ENCODE measurements at places on chromosomes 1 and 21.
A peak's percentile ranks its signal among the peaks of the same experiment; 100 is the strongest.

GRCh38 chr1:52238474-52238873 lies 96.6 kb downstream of the ZFYVE9 start:
- peak; percentile 78 for DNase-seq

- DNase-seq = no peak
Measured at GRCh38 chr1:113928187-113928930, 765 bp upstream of the HIPK1 start.

GRCh38 chr1:237199026-237199425 lies 157.0 kb downstream of the RYR2 start:
- no peak for DNase-seq

DNA sequence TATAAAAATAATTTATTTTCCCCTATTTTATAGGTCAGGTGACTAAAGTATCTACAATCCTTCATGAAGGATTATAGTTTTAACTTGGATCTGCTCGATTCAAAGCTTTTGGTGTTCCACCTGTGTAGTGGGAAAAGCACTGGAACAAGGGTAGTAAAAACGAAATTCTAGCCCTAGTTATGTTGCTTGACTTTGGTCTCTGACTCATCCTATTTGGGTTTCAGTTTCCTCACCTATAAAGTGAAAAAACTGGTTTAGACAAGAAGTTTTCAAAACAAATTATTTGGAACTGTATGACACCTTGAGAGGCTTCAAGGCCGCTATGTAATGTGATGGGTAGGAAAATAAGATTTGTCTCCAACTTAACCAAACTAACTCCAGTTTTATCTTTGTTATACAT lies 505.2 kb upstream of the ZRANB2 start:
- DNase-seq = no peak

DNA sequence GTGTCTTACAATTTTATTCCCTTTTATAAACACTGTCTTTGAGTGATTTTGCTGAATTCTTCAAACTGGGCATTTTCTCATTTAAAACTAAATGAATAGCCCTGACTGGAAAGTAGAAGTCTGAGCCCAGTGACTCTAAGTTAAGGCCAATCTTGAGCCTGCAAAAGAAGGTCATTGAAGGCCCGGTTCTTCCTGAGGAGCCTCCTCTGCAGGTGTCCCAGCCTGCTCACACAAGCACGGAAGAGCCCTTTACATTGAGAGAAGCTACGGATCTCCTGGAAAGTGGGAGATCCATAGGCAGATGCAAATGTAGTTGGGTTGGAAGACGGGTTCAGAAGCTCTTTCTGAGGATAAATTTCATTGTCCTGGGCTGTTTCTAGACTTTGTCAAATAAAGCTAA lies 3.9 kb downstream of the ZNF678 start:
- no peak for DNase-seq

- peak; percentile 93 for DNase-seq
Measured at GRCh38 chr1:51616903-51617708, at the start of gene OSBPL9. Gene OSBPL9 (plus strand): TSS chr1:51617092. CDS start chr1:51617111, 19 bp downstream.

- DNase-seq = no peak
Measured at GRCh38 chr1:234954613-234955012, 174.0 kb downstream of the TOMM20 start.

DNA sequence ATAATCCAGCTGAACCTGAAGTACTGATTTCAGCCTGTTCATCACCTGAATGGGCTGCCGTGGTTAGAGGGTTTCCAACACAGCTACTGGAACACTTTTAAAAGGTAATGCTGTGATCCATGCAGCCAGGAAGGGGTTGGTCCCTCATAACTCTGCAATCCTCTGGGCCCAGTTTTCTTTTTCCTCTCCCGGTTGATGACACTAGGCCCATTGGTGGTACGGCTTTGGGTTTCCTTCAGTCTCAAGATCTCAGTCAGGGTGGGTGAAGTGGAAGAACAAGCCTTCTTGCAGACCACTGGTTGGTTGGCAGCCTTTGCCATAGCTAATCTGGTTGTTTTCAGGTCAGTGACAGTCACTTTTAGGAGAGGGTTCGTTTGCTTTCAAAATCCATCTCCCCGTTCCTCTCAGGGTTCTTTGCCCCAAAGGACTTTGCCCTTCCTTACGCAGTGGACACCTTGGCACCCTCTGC lies 502 bp upstream of the SLC35A3 start:
- DNase-seq = no peak

DNA sequence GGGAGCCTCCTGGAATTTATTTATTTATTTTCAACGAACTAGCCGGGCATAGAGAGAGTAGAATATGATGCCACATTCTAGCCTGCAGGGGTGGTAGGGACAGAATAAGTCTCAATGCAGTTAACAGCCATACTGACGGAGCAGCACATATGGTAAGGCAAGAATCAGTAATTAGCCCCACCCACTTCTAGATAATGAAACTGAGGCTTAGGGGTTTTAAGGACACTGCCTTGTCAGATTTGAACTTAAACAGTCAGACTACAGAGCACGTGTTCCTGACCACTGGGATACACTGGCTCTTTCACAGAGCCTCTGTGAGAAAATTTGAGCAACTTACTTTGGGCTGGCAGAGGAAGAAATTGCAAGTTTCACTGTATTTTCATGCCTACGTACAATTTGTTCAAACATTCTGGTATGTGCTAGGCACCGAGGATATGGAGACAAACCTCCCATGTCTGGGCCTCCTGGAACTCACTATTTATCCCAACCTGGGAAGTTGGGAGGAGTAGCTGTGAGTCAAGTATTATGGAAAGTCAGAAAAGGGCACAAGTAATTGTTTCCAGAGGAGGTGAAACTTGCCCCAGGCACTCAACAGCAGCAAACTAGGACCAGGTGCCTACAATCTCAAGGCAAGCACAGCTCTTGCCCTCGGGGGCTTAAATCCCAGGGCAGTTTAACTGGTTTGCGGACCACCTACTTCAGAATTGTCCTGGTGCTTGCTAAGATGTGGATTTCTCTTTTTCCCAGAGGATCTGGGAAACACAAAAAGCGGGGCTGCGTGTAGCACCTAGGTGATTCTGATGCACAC lies 1.6 kb upstream of the CLIC4 start:
- DNase-seq = peak; percentile 70

DNA sequence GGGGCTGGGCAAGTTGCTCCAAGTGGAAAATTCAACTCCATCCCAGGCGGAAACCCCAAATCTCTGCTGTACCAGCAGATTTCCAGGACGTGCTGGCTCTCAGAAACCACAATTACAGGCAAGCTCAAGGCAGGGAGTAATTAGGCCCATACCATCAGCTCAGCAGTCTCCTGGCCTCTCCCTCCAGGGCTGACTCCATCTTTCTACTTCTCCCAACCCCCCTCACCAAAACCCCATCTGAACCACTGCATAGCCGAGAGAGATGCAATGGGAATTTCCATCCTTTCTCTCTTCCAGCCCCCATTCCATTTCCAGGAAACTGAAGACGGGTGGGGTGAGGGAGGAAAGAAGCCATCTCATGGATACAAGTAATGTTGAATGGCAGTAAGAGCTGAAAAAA lies 41.2 kb downstream of the ARHGEF11 start:
- DNase-seq = no peak

DNA sequence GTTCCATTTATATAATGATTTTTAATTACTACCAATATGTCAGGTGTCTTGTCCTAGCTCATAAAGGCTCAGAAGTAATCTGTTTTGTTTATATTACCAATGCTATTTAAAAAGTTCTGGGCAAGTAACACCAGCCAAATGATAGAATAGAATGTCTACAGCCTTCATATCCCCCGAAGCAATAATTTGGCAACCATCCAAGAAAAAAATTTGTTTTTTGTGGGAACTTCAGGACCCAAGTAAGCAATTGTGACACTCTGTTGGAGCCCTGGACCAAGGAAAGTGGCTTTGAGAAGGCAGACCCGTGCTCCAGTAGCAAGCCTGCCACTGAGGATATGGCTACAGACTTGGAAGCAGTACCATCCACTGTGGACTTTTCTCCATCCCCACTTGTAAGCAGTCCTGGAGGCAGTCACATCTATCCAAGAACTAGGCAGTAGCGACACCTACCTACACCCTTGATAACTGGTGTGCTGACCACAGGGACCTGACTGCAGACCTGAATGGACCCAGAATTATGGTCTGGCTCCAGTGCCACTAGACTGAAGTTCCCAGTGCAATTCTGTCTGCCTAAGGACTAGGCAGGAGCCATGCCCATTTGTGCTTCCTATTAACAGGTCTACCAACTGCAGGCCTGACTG lies 870.7 kb upstream of the ADGRL2 start:
- DNase-seq = peak; percentile 2

- DNase-seq = no peak
Measured at GRCh38 chr21:25953659-25954058, 216.9 kb downstream of the APP start.

- DNase-seq = no peak
Measured at GRCh38 chr1:25875856-25876692, 566 bp upstream of the PAQR7 start.

DNA sequence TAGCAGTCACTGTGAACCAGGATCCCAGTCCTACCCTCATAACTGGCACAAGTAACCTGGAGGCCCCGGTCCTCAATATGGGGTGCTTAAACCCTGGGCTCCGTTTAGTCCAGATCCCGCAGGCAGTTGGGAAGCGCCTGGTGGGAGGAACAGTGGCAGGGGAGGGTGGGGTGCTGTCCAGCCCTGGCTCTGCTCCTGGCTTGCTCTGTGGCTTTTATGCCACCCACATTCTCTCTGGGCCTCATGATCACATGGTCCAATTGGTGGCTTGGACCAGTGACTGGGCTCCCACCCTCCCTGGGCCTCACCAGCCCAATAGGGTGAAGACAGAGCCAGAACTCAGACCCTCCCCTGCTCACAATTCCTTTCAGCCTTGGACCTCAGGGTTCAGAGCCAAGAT lies 2.9 kb downstream of the CD164L2 start:
- no peak for DNase-seq

DNA sequence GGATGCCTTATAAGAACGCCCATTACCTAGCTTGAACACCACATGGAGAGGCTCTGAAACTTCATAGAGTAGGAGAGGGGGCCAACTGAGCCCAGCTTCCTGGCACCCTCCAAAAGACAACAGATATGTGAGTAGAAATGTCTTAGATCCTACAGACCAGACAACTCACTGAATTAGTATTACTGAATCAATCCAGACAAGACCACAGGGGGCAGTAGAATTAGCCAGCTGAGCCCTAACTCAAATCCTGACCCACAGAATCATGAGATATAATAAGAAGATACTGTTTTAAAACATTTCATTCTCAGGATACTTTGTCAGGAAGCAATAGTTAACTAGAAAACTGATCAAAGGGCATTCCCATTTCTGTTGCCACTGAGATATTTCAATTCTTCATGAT lies 45.8 kb upstream of the C1orf21 start:
- DNase-seq = no peak

DNA sequence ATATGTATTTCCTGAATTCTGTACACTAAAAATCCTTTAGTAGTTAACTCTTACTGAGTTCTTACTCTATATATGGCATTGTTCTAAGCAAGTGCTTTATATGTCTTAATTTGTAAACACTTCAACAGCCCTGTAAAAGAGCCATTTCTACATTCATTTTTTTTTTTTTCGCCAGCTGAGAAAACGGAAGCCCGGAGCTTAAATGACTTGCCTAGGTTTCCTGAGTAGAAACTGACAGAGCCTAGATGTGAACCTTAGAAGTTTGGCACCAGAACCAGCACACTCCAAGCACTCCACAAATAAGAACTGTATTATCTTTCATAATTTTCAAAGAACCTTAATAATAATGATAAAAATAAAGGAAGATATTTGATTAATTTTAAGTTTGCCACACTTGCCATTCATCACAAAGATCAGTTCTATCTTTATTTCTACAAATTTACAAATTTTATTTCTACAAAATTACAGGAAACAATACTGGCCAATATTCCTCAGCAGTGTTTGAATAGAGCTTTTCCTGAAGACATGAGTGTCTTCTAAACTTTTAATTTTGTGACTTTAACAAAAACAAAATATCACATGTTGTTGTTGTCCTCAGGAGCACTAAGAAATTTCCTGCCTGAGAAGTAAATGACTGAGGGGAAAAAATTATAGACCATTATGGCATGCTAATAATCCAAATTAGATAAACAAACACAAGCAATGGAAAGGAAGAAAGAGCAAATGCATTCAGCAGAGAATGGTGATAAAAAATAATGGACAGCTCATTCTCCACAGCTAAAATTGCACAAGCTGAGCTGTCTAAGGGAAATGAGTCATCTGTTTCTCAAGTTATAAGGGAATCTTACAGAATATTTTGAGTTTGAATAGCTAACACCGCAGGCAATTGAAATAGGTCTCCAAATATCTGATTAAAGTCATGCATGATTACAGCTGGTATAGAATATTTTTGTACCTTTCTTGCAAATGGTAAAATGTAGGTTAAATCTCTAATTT lies 71.2 kb downstream of the DPYD start:
- DNase-seq = peak; percentile 87

DNA sequence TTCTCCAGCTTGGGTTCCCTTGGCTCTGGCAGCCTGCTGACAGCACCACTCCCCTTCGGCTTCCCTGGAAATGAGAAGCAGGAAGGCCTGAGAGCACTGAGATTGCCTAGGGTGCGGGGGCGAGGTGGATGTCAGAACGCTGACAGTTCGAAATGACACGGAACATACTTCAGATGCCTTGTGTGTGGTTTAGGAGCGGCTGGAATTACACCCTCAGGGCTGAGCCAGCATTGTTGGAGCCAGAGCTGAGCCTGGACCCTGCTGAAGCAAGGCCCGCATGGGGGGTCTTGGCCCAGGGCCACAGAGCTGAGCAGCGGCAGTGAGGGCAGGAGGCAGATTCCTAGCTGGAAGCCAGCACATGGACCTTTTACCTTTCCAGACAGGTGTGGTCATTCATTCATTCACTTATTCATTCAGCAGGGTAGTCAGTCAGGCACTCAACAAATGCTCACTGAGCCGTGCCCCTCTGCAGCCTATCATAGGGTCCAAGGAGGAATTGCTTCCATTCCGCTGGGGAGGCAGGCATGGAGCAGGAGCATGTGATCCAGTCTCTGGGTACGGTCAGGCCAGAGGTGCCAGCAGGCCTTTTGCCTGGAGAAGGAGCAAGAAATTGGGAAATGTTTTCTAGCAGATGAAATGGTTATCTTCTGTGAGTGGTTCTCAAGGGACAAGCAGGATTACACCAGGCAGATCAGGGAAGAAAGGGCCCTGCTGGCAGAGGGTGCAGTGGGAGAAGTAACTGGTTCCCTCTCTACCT lies 6.6 kb upstream of the FOXE3 start:
- peak; percentile 97 for DNase-seq

DNA sequence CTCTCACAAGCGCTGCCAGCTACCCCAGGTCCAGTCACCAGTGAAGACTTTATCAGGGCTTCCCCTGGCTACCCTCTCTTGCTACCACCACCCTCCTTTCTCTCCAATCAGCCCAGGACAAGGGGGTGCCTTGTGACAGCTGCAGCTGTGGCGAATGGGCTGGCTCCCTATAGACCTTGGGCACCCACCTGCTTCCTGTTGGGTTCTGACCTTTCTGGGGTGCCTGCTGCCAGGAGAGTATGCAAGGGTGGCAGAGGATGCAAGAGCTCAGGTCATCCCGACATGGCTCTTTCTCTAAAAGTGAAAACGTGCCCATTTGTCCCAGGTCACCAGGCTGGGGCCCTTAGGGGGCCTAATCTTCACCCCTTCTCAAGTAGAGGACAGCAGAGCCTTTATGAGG lies 6.6 kb downstream of the KLHDC8A start:
- DNase-seq = no peak

- no peak for DNase-seq
Measured at GRCh38 chr1:229108598-229109201, 162.2 kb upstream of the RAB4A start.

- no peak for DNase-seq
Measured at GRCh38 chr1:4133297-4133938, 233.3 kb upstream of the C1orf174 start.

All from EL (cell line).